ENCODE measurements at places on chromosomes 6 and 20. TPM values are rescaled to one million over a fixed set of nuclear protein-coding genes. Genes with fewer than 3 reads are reported as not detected.

KCNB1 gene
- 0.17 TPM for total RNA-seq

CLVS2 gene
- total RNA-seq, result under 0.01 TPM

CGAS gene
- total RNA-seq, result 1.5 TPM

ANKRD60 gene
- not detected for total RNA-seq

GGTLC1 gene
- not detected for total RNA-seq

CNKSR3 gene
- 3.6 TPM for total RNA-seq

GTSF1L gene
- not detected for total RNA-seq

PM20D2 gene
- total RNA-seq, result 0.63 TPM

ETV7 gene
- 0.47 TPM for total RNA-seq

BMP7 gene
- total RNA-seq, result not detected

ARMC12 gene
- total RNA-seq, result 0.32 TPM

MCCD1 gene
- not detected for total RNA-seq
